ENCODE measurements at places on chromosomes 1 and 21.

DNA sequence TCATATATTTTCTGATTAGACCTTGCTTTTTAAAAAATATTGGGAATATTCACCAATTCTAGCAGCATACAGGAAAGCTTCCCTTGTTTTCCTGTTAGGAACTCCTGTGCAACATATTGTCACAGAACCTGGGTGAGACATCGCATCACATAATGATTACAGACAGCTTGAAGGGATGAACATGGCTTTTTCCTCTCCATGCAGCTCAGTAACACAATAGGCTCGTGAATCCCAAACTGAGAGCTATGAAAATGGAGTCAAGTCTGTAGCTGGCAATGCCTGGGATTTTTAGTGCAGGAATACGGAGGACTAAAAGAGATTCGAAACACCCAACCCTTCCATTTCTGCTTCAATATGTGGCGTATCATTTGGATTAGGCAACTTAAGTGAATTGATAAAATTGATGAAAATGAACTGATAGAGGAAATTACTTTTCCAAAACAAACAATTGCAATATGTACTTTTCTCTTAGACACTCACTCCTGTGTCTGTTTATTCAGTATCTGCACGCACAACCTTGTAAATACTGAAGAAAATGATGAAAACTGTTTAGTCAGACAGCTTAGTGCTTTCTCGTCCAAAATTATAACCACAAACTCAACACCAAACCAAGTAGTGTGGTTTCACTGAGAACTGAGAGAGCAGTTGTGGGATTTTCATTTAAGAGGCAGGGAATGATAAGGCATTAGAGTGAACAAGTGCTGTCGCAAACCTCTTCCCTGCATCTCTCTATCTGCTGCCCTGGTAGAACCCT is 250.4 kb downstream of the PTBP2 start:
- no peak for DNase-seq

GRCh38 chr1:178436899-178437298 is 59.9 kb downstream of the CLEC20A start:
- DNase-seq: no peak

GRCh38 chr1:162916407-162916806 is 55.4 kb upstream of the CCDC190 start:
- DNase-seq: no peak

- no peak for DNase-seq
Measured at GRCh38 chr1:228291906-228292608, 84.2 kb downstream of the OBSCN start.

DNA sequence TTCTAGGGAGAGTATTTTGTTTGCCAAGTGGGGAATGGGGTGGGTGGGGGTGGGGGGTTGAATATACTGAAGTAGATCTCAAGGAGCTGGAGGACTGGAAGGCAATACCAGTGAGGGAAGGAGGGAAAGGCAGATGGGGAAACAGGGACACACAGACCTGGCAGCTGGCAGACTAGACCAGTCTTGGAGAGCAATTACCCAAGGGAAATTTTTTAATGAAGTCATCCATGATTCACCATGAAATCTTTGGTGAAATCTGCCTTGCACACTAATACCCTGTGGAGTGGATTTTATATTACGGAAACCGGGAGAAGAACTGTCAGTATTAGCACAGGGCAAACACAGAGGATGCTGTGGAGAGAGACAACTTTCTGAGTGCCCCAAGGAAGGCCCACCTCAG is 29.7 kb upstream of the MARK1 start:
- no peak for DNase-seq

- no peak for DNase-seq
Measured at GRCh38 chr1:85605484-85606413, 25.2 kb downstream of the CCN1 start.

DNA sequence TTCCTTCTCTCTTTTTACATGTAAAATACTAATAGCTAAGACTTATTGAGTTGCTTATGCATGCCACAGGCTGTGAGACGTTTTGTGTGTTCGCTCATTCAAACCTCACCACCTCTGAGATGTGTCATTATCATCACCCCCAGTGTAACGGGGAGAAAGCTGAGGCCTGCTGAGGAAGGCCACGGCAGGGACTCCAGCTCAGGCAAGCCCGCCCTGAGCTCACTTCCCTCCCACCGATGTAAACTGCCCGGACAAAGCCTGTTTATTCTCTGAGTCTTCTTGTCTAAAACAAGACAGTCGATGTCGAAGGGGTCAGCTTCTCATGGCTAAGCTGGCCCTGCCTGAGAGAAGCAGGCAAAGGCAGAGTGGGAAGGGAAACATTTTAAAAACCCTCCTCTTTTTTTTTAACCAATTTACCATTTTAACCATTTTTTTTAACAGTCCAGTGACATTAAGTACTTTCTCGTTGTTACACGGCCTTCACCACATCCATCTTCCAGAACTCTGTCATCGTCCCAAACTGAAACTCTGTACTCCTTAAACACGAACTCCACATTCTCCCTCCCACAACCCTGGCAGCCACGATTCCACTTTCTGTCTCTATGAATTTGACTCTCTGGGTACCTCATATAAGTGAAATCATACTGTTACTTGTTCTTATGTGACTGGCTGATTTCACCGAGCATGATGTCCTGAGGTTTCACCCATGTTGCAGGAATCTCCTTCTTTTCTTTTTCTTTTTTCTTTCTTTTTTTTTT is 204.8 kb upstream of the GALNT2 start:
- DNase-seq: no peak

DNA sequence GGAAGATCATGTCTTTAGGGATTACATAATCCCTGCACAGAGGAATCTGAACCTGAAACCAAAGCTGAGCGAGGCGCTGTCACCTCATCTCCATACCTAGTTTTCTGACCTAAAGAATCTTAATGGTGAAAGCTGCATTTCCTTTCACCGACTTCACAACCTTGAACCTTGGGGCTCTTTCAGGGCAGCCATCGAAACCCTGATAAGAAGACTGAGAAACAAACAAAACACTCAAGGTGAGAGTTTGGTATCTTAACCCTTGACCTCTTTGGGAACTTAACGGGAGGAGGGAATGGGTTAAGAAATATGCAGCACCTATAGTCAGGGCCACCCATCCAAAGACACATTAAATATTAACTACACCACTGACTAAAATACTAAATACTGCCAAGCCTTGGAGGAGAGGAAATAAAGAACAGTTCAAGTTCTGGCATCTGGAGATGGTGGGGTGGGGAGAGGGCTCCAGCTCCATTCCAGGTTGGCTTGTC is 2.0 kb downstream of the C1orf116 start:
- no peak for DNase-seq

GRCh38 chr1:183163316-183163715 is 22.7 kb upstream of the LAMC2 start:
- no peak for DNase-seq

- DNase-seq: no peak
Measured at GRCh38 chr1:191675856-191676783, 482.1 kb upstream of the RGS18 start.

DNA sequence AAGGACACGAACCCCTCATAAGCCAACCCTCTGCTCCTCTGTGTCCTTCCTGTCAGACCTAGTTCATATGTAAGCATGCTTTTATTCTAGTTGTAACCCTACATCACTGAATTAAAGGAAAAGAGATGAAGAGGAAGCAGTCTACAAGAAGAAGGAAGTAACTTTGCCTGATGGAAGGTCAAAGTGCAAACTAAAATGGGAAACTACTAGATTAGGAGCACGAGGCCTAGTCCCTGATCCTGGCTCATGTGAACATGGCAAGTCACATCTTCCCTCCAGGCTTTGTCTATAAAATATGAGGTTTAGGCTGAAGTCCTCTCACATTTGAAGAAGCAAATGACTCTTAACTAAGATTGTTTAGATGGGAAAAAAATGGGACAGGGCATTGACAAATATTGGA is 13.2 kb downstream of the ZMYND12 start:
- DNase-seq: no peak

GRCh38 chr1:35808450-35809113 is 766 bp downstream of the AGO4 start:
- DNase-seq: no peak

GRCh38 chr1:2368053-2368744 is 23.2 kb downstream of the MORN1 start:
- DNase-seq: no peak

GRCh38 chr1:69700770-69701169 is 133.0 kb downstream of the LRRC7 start:
- DNase-seq: no peak

DNA sequence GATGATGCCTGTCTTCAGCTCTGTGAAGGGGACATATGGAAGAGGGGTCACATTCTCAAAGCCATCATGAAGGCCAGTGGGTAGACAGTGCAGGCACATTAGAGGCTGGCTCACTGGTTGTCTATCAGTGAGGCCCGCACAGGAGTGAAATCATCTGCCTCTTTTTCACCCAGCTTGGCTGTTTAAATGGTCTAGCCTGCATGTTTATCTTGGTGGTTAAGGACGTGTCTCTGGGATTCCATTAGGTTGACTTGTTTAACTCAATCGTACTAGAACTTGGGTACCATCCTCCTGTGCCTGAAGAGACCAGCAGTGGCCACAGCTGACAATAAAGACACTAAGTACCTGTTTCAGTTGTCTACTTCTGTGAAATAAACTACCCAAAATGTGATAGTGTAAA is 219.3 kb downstream of the PLPP3 start:
- no peak for DNase-seq

- DNase-seq: no peak
Measured at GRCh38 chr1:54465351-54465811, 59.2 kb upstream of the SSBP3 start.

GRCh38 chr1:162926906-162927305 is 65.9 kb upstream of the CCDC190 start:
- no peak for DNase-seq

GRCh38 chr1:109383854-109384253 is 13.9 kb downstream of the SORT1 start:
- DNase-seq: no peak

- DNase-seq: no peak
Measured at GRCh38 chr1:166233750-166234366, 67.1 kb upstream of the FAM78B start.

GRCh38 chr1:27380766-27381733 is 2.1 kb downstream of the CD164L2 start:
- no peak for DNase-seq

DNA sequence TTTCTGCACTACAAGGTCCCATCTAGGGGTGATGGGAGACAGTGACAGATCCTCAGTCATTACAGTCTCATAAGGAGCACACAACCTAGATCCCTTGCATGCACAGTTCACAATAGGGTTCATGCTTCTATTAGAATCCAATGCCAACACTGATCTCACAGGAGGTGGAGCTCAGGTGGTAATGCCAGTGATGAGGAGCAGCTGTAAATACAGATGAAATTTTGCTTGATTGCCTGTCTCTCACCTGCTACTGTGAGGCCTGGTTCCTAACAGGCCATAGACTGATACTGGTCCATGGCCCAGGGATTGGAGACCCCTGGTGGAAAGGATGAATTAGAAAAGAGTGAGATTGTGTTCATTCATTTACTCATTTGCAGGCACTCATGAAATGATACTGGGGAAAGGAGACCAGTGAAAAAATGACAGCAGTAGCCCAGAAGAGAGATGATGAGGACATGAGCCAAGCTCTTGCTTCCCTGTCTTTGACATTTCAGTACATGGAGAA is 251.6 kb upstream of the DUSP10 start:
- no peak for DNase-seq

- no peak for DNase-seq
Measured at GRCh38 chr1:10171105-10171767, 39.1 kb upstream of the KIF1B start.

GRCh38 chr1:71080230-71080738 is 551 bp downstream of the ZRANB2 start:
- no peak for DNase-seq

DNA sequence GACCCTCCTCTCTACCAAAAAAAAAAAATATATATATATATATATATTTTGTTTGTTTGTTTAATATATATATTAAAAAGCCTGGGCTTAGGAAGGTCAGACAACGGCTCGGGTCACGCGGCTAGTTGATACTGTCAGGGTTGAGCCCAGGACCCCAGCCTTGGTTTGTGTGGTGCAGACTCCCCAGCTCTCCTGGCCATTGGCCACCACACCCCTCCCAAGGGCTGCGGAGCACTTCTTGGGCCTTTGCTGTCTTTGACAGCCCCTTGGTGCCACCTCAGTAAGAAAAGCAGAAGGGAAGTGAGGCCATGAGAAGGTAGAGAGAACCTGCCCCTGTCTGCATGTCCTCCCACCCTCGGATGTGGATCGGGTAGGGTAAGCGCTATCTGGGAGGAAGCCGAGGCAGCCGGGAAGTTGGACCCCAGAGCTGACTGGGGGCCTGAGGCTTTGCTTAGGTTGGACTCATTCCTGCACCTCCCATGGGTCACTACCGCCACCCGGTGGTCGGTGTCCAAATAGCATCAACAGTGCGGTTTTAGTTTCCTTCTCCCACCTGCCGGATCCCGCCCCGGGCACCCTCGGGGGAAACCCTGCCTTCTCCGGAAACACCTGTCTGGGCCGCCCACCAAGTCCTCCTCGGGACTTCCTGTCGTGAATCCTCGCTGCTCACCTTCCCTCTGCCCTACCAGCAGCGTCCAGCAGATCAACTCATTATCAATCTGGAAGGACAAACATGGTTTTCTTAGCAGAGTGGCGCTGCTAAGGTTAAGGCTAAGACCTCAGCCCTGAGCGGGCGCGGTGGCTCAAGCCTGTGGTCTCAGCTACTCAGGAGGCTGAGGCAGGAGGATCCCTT is 29.8 kb upstream of the GNPAT start:
- peak; percentile 10 for DNase-seq

GRCh38 chr1:26417111-26417759 is 6.6 kb downstream of the LIN28A start:
- DNase-seq: peak; percentile 33

GRCh38 chr1:162010175-162010506 is 13.5 kb downstream of the OLFML2B start:
- DNase-seq: no peak

DNA sequence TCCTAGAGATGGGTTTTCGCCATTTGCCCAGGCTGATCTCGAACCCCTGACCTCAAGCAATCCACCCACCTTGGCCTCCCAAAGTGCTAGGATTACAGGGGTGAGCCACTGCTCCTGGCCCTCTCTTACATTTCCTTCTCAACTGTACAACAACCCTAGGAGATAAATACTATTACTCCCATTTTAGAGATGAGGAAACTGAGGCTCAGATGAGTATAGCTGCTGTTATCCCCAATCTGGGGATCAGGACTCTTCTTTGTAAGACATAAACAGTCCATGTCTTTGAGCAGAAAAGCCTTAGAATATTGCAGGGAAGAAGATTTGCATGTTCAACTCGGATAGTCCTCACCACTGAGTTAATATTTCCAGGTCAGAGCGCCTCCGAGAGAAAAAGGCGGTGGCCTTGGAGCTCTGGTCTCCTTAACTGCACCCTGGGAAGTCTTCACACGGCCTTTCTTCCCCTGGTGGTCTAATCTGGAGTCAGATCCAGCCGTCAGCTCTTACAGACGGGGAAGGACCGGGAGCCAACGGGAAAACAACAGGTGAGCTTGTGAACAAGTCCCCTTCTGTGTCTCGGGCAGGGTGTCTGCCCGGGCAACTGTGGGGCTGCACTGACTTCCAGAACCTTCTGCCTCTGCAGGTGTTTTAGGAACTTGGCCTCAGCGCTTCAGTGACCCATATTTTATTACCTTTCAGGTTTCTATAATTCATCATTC is 5.9 kb upstream of the OLIG1 start:
- DNase-seq: no peak

- DNase-seq: no peak
Measured at GRCh38 chr1:228737601-228738041, 2.3 kb downstream of the RHOU start.

- no peak for DNase-seq
Measured at GRCh38 chr21:26964170-26964778, 2.6 kb downstream of the ADAMTS5 start.

GRCh38 chr21:32772281-32773047 is 909 bp upstream of the PAXBP1 start:
- no peak for DNase-seq
